ENCODE measurements at places on chromosomes 4 and X.

DNA sequence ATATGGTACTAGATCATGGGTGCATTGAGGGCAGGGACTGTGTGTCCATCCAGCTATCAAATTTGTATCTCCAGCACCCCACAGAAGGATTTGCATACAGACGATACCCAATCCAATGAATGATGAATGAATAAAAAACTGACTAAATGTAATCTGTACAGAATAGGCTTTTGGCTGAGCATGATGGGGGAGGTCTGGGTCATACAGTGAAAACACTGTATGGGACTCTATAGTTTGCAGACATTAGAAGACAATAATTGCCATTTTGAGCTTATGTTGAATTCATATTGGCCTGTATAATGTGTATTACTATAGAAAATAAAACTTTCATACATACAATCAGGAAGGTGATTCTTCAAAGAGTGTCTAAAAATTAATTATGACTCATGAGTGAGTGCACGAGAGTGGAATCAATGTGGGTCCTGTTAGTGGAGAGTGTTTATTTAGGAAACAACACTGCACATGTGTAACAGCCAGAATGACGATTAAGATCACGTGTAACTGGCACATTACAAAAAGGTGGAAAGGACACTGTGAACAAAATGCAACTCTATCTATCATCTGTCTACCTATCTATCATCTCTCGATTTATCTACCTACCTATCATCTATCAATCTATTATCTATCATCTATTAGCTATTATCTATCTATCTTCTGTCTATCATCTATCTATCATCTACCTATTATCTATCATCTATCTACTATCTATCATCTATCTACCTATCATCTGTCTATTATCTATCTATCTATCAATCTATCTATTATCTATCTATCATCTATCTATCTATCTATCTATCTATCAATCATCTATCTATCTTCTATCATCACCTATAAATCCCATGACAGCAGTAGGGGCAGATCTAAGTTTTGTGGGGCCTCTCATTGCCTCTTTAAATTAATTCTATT is 201.3 kb downstream of the PTTG2 start:
- DNase-seq: no peak

GRCh38 chrX:98380556-98380955 is 1496.8 kb downstream of the RPA4 start:
- DNase-seq: no peak

GRCh38 chr4:56689201-56689969 is 8.3 kb upstream of the HOPX start:
- no peak for DNase-seq

DNA sequence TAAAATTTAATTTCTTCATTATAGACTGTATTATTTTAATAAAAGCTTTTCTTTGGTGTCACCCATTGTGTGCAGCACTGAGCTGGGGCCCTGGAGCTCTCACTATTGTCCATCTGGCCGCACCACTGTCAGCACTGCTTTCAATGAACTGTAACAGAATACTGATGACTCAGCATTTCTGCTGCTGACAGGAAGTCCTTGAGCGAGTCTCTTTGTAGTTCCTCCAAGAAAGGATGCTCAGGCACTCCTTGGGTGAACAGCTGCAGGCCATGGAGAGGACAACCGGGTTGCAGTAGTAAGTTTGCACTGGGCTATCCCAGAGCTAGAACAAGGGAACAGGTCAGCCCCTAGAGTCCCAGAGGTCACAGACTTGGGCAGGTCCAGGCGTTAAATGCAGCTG is 81.6 kb downstream of the SORBS2 start:
- DNase-seq: no peak

DNA sequence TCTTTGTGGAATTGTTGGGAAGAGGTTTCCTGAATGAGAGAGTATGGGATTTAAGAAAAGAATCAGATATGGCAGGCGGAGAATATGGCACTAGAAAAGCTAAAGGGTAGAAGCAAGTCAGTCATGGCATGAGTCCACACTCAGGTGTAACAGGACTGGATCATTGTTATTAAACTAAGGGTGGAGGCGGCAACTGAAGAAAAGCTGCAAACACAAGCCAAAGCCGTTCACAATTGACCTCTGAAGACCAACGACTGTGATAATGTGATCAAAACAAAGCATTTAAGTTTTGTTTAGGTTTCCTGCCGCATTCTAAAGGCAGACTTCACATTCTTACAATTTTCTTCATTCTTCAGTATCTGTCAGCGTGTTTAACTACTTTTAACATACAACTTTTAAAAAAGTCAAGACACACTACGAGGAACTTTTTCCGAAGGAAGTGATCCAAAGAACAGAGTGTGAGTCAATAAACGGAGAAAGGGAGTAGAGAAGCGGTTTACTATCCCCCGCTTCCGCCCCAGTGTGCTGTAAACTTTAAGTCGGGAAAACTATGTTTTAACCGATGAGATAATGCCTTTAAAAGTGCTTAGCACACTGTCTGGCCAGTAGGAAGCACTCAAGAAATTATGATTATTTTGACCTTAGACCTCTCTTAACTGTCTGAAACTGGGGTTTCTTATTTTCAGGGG is 909 bp upstream of the SLAIN2 start:
- peak; percentile 26 for DNase-seq

- peak; percentile 1 for DNase-seq
These were observed 28.7 kb upstream of the FAM9B start for GRCh38 chrX:9062641-9063040.

- no peak for DNase-seq
These were observed 27.8 kb upstream of the OPHN1 start for GRCh38 chrX:68461093-68461492.

DNA sequence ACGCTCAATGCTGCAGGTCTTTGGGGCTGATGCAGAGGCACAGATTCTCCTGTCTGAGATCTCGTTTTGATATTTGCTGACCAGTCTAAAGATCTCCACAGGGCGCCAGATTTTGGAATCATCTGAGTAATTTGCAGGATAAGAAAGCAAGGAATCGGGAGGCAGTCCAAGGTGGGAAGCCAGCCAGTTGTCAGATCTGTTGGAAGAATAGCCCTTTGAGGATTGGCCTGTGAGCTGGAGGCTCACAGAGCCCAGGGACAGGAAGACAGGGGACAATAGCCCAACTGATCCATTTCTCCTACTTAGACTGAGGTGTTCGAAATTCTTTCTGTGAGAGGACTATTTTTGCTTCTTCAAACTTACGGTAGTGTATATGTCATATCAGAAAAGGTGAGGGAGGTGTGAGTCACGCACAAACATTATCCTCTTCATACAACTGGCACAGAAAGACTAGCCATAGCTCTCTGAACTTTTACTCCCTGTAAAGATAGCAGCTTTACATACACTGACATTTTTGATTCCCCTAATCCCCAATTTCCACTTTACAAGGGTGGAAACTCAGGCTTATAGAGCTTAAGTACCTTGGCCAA is 8.8 kb downstream of the DIPK2B start:
- peak; percentile 87 for DNase-seq

DNA sequence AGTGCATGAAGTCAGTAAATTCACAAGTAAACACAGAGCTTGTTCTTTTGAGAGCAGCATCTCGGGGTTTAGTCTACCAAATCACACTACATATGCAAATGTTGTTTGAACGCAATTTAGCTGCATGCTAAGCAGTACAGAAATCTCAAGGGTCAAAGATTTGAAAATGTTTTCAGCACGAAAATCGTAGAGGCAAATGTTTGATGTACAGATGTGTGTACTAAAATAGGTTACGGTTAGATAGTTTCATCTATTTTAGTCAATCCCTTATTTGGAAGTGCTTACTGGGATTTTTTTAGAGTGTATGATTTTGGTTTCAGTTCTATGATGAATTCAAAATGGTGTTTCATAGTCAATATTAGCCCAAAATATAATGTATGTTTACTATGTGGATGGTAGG is 1928.2 kb upstream of the TENM3 start:
- DNase-seq: no peak

DNA sequence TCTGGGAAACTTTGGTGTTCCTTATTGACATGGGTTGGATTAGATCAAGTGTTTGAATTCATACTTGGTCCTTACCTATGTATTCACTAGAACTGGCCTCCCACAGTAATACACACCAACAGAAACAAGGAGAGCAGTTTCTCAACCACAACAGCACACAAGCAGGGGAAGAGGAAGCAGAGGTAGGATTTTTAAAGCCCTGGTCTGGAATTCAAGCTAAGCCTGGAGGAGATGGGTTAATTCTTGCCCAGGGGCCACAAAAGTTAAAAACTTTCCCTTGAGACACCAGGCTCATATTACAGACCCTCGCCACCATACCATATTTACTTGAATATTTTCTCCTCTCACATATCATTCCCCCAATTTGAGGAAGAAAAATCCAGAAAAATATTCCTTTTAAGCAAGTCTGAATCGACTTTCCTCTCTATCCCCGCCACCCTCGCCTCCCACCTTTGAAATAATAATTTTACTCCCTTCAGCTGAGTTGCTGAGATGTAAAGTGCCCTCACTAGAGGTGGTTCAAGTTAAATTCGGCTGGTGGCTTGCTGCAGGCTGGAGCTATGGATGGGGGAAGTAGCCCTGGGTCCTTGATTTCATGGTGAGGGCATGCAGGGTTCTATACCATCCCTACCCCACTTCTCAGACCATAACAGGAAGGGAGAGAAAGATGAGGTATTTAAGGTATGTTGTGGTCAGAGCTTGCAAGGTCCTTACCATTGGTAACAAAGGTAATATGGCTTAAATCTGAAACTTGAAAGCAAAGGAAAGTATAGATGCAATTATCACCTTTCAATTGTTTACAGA is 440.2 kb downstream of the INPP4B start:
- no peak for DNase-seq

DNA sequence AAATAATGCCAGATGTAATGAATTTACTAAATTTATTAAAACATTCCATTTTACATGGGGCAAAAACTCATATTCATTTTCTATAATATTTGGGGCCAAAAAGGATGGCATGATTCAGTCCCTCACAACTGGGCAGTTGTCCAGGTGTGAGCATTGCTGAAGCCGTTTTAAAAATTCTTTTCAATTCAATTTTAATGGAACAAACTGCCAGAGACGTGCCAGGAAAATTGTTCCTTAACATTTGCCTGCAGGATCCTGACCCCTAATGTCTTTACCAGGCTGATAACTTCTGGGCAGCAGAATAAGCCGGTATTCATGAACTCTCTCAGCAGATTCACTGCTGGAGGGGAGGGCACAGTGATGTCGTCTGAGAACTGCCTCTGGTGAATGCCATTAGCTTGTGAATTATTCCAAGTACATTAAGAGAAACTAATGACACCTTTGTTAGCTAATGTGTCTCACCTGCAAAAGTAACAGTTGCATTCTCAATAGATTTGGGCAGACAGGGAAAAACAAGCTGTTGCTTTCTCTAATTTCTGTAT is 1445.1 kb upstream of the TENM3 start:
- no peak for DNase-seq

- peak; percentile 34 for DNase-seq
These were observed 157.5 kb upstream of the ATP6AP2 start for GRCh38 chrX:40423299-40423698.

DNA sequence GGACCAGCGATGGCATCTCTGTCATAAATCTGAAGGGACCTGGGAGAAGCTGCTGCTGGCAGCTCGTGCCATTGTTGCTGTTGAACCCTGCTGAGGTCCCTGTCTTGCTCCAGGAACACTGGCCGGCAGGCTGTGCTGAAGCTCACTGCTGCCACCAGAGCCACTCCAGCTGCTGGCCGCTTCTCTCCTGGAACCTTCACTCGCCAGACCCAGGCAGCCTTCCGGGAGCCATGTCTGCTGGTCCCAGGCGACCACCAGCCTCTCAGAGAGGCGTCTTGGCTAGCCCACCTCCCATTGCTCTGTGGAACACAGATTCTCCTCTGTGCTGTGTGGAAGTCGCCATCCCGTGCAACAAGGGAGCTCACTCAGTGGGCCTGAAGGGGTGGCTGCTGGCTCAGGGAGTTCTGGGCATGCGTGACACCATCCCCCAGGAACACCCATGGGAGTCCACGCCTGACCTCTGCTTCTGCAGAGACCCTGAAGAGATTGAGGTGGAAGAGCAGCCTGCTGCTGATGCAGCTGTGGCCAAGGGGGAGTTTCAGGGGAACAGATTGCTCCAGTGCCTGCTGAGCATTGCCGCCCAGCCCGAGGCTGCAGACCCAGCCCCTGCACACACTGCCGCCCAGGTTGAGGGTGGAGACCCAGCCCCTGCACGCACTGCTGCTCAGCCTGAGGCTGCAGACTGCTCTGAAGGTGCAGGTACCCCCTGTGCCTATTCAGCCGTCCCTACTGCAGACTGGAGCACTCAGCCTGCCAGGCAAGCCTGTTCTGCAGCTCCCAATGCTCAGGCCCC is 33.1 kb upstream of the CYP4V2 start:
- DNase-seq: no peak

GRCh38 chr4:19684084-19684483 is 567.6 kb upstream of the SLIT2 start:
- no peak for DNase-seq

DNA sequence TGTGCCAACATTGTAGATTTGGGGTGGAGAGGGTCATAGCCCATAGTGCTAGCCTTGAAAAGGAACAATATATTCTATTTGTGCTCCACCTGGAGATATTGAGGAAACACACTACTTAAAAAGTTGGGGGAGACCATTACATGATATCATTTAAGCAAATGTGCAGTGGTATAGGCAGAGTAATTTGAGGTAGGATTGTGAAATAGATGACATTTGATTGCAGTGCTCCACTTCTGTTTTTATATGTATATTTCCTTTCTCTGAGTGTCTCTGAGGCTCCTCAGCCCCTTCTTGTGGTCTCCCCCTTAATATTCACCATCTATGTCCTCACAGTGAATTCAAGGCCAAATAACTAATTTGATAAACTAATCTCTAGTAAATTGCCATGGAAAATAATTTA is 85.6 kb upstream of the NMU start:
- no peak for DNase-seq

GRCh38 chr4:127188847-127189246 is 443.9 kb upstream of the INTU start:
- DNase-seq: peak; percentile 15

DNA sequence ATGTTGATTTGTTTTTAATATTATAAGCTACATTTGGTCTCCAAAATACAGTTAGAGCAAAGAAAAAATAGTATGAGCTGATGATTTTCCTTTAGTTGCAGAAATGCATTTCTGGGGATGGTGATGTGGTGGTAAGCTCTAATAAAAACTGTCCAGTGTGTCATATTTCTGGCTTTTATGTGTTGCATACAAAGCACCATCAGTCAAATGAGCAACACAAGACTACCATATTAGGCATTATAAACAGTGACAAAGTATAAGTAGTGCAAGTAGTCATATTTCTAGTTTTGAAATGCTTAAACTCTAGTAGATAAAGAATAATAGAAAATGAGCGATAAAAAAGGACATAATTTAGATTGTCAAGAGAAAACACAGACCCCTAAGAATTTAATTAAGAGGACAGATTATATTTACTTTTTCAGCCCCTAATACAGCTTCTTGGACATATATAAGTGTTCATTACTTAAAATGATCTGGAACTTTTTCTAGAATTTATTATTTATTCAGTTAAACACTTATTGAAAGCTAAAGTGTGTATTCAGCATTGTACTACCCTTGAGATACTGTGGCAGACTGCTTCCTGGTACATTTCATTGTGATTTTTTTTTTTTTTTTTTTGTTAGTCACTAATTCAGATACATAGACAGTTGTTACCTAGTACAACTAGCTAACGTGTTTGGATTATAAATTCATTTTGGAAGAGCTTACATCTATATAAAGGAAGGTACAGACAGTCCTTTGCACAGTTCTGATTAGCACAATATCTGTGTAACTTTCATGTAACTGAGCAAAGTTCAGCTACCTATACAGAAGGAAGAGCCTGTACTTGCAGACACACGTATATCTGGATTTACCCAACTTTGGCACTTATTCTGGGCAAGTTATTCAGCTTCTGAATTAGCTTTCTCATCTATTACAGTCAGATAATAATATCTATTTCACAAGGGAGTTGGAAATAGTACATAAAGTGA is 22.3 kb downstream of the RAP1GDS1 start:
- no peak for DNase-seq

Data from pons (tissue), 1 donor.